ENCODE measurements at places on chromosomes 2 and 18.

DNA sequence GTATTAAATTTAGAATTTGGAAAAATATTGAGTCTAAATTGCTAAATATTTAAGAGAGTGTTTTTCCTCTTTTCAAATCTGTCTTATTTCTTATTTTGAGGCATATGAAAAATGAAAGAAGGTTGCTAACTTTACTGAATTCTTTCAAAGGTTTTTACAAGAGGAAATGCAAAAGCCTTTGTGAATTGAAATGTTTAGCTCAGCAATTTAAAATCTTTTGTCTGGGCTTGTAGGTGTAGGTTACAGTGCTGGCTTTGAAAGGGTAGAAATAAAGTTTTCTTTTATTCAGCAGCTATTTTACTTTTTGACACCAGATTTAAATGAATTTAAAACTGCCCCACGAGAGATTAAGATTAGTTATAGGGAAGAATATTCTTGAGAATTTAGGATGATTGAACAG, 192.0 kb downstream of the CDH7 start:
- no peak for DNase-seq

DNA sequence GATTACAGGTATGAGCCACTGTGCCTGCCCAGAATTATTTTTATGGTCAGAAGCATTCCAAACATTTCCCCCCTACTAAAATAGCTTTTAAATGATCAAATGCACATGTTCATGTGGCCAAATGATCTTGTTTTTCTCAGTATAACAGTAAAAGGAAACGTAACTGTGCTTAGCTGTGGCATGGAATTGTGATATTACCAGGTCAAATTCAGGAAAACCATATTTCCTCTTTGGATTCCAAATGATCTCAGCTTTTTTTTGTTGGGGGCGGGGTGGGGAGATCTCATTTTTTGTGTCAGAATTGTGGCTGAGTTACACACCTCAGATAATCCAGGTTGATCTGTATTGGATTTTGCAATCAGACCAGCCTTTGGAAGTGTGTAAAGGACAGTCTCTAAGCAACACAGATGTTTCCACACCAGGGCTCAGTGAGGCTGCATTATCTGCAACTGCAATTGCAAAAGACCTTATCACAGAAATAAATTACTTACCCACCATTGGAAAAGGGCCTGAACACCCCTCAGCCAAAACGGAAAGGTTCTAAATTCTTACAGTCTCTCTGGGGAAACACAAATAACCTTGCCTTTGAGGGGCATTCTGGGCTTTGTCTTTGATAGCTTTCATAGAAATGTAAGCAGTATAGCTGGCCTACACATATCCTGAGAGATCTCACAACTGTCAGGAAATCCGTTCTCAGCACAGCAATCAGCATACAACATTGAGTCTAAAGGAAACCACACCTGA, 8.4 kb downstream of the CASP10 start:
- no peak for DNase-seq

DNA sequence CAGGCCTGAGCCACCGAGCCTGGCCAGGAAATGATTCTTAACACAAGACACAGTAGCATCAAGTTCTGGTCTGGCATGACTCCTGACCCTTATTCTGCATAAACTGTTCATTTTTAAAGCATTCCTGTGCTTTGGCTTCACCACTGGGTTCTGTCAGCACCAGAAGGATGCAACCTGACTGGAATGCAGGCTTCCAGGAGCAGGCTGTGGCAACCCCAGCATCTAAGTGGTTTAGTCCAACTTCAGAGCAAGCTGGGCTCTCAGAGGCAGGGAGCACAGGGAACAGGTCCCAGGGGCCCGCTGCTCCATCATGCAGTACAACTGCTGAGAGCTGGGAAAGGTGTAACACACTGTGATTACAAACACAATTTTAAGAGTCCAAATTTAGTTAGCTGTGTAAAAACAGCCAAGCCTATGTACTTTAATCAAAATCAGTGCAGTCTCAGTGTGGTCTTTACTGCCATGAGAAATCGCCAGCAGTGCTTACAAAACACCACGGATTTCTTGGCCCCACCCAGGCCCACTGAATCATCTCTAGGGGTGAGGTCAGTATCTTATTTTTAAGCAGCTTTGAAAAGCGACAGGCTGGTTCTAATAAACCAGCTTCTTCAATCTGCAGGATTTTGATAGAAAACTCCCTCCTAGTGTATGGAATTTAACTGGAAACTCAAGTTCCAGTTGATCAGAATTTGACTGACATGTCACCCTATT, 44.4 kb upstream of the TMEM182 start:
- no peak for DNase-seq

DNA sequence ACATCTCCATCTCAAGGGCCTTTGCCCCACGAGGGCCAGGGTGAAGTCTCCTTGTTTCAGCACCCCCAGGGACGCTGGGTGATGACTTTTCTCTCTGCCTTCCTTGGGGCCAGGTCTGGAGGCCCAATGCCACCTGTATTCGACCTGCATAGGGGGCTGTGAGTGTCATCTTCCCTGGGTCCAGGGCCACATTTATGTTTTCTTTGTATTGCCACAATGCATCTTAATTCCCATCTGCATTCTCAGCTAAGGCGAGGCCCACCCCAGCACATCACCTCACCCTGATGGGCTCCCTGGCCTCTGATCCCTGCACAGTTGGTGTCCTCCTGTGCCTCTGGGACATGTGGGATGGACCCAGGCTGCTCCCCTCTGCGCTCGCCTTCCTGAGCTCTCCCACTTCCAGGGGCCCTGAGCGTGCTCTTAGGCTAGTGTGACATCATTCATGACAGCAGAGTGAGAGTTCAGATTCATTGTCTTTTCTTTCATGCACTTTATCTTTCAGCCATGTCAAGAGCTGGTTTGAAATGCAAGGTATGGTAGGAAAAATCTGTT, 122.0 kb upstream of the COPS8 start:
- no peak for DNase-seq

GRCh38 chr18:50563376-50563775, 3.5 kb downstream of the MAPK4 start:
- no peak for DNase-seq

- no peak for DNase-seq
These were observed 81.3 kb downstream of the TGFA start for GRCh38 chr2:70472221-70472890.
